ENCODE measurements at places on chromosomes 3 and 15.

- no peak for DNase-seq
Measured at GRCh38 chr3:131883086-131883485, 151.7 kb downstream of the CPNE4 start.

GRCh38 chr3:127606981-127607595 lies 8.9 kb downstream of the MCM2 start:
- DNase-seq, result no peak

- DNase-seq, result no peak
Measured at GRCh38 chr15:89614164-89614563, 38.9 kb downstream of the TICRR start.

DNA sequence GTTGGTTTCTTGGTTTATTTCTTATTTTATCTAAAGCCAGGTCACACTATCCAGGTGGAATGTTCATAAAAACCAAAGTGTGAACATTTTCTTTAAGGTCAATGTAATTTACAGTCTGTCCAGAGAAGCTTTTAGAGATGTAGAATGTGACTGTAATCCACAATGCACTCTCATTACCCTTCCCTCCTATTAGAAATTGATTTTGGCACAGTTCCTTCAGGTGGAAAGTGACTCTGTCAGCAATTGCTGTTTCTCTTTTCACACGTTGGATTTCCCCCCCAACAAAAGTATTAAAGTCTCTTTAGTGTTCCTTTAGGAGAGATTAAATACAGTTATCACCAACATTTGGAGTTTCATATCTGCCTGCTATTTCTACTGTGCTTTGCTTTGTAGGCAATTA lies 31.6 kb upstream of the COPB2 start:
- DNase-seq, result no peak

DNA sequence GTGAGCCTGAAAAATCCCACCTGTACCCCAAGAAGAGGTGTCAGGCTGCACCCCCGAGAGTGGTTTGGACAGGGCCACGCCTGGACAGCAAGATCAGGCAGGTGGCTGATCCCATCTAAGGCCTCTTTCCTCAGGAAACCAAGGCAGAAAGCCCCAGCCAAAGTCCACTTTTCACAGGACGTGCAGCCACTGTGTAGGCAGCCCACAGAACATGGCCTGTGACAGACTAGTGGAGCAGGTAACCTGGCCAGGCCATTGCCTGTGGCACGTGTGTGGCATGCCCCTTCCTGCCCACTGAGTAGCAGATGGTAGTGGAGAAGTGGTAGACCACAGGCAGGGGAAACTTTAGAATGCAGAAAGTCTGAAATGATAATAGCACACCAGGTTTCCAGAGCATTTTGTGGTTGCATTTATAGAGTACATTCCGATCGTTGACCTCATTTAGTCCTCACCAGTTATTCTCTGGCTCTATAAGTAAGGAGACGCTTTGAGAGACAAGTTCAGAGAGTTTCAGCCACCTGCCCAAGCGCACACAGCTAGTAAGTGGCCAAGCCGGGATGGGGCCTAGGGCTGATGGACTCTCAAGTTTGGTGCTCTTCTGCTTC lies 68.7 kb downstream of the AAGAB start:
- DNase-seq, result no peak

DNA sequence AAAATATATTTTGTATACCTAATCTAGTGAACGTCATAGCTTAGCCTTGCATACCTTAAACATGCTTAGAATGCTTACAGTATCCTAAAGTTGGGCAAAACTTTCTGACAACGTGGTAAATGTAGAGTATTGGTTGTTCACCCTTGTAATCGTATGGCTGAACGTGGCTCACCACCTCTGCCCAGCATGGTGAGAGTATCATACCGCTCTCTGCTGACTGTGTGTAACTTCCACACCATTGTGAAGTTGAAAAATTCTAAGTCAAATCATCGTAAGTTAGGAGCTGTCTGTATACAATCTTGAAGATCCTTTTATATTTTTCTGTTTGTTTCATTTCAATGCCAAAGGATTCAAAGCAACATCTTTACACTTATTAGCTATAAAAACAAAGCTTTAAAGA lies 63.5 kb upstream of the TRPC1 start:
- DNase-seq, result no peak

- no peak for DNase-seq
Measured at GRCh38 chr3:5116538-5116937, 5.6 kb upstream of the ARL8B start.

DNA sequence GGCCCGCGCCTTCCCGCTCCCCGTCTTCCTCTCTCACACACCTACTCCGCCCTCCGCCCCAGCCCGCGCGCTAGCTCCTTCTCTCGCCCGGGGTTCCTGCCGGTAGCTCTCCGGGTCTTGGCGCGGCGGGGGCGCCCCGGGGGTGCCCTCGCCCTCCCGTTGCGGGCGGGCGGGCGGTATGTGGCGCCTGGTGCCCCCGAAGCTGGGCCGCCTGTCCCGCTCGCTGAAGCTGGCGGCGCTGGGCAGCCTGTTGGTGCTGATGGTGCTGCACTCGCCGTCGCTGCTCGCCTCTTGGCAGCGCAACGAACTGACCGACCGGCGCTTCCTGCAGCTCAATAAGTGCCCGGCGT lies 507 bp downstream of the DIPK2A start:
- no peak for DNase-seq

GRCh38 chr15:58918239-58918638 lies 15.2 kb downstream of the SLTM start:
- no peak for DNase-seq

- no peak for DNase-seq
Measured at GRCh38 chr15:92062505-92062904, 209.0 kb downstream of the SLCO3A1 start.

DNA sequence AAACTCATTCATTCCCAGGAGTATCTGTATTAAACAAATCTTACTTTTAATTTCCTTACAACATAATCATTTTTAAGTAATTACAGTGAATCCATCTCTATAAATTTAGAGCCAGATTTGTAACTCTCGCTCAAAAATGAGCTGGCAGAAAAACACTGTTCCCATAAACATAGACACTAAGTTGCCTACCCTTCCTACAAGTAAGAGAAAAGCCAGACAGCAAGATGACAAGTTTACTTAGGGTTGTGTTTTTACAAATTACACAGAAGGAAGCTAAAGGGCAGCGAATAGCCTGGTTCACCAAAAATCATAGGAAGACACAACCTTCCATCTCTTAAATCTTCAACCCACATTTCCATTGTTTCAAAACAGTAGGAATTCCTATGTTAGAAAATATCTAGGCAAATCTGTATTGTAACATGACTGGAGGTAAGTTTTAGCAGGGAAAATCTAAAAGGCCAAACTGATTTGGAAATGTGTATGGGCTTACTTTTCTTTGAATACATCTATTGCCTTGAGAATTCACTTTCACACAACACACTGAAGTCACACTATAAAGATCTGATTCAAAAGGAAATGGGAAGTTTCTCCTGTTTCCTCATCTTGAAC lies 21.7 kb downstream of the HERC1 start:
- no peak for DNase-seq

GRCh38 chr3:125643172-125643571 lies 47.9 kb upstream of the OSBPL11 start:
- DNase-seq, result no peak

GRCh38 chr3:127363171-127363570 lies 75.3 kb upstream of the PRR20G start:
- DNase-seq, result no peak
